GM04504 (cell line): ENCODE measurements at places on chromosomes 5 and 9.

- no peak for DNase-seq
Observed at GRCh38 chr9:122998448-122998847, 35.0 kb upstream of the GPR21 start.

DNA sequence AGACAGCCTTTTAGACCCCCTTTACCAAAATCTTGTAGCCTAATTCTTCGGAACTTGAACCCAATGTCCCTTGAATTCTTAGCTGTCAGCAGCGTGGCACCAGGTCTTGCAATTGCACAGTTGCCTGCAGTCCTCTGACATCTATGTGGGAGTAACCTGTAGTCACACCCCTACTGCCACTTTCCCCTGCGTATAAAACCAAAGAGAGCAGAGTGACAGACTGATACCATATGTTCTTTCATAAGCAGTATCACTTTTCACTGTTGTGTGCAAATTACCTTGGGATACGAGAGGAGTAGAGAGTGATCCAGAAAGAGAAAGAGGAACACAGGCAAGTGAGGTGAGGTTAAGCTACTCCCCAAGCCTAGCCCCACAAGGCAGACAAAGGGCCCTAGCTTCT is 364.3 kb upstream of the ADAMTSL1 start:
- DNase-seq: no peak

DNA sequence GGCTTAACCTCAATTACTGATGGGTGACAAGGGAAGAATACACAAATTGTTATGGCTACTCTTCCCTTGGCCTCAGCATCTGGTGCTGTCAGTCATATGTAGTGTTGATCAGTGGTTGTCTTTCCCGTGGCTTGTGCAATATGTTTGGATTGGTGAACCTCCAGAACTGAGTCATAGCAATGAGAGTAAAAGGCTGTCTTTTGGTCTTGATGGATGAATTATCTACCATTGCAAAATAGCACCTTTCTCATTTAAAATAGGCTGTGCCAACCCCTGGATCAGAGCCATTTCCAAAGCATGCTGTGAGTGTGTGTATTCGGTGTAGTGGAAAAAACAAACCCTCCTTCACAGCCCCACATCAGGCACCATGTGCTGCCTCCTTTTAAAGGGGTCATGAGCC is 14.6 kb upstream of the F2R start:
- DNase-seq: no peak

DNA sequence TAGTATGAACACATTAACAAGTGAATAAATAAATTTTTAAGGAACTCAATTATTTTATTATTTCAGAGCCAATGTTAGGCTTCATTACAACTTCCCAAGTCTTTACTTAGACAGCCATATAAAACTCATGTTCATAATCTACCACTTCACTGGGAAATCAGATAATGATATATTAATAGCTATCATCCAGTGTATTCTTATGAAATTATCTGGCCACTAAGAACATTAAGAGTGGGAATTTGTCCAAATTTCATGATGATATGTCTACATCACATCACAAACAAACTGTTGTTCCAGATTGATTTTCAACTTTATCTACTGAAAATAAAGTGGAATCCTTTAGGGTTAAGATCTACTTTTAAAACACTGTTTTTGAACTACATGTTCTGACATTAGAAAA is 668.6 kb downstream of the EFNA5 start:
- no peak for DNase-seq

DNA sequence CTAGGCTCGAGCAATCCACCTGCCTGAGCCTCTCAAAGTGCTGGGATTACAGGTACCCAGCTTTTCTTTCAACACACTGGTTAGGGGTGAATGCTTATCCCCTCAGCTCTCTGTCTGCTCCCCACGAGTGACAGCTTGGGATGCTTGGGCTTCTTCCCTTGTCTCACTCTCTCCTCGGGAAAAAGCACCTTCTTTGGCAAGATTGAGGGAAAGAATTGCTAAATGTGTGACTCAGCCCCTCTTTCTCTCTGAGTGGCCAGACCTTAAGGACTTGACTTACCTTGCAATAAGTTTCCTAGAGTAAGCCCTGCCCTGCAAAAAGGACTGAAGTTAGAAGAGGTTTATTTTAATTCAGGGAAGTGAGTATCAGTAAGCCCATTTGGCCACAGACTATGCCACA is 68.1 kb upstream of the ERBIN start:
- no peak for DNase-seq

DNA sequence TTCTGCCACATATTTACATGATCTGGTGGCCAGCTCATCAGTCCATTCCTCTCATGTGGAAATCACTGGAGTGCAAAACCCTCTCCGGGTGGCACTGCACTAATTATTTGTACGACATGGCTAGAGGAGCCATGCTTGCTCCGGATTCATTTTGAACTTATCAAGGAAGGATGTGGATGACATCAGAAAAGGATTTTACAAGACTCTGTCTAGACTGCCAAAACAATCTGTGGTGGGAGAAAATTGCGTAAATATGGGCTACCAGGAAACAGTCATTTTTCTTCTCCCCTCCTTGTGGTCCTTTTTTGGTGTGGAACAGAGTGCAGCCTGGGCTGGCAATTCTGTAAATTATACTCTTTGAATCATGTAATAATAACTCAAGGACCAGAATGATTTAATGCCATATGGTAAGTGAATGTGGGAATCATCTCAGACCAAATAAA is 123.4 kb upstream of the IFNE start:
- peak; percentile 76 for DNase-seq

DNA sequence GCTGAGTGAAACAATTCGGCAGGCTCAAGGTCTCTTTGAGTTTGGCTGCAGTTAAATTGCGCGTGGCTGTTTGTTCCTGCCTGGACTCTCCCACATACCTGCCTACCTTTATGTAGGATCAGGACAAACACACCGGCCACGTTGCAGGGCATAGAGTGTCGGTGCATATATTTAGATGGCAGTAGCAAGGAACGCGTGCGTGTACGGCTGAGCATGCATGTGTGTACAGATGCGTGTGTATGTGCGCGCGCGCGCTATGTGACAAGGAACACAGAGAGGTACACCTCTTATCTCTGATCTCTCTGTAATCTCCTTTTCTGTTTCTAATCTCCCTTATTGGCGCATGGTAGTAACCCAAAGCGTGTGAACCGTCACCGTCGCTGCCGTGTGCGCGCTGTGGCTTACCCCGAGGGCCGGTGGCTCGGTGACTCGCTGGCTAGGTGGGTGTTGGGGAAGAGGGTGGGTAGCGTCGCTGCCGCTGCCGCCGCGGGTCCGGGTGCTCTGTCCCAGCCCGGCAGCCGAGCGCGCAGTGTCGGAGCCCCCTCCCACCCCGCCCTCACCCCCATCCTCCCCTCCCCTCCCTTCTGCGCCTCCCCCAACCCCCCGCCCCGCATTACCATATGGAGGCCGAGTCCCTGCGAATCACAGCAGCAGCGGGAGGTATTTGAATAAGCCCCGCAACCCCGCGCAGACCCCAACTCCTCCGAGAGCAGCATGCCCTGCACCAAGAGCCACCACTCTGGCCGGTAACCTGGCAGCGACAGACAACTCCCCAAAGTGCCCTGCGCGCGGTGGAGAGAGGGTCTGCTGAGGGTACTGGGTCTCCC is 204.8 kb downstream of the MEF2C start:
- DNase-seq: no peak

- no peak for DNase-seq
Observed at GRCh38 chr9:27785714-27786100, 212.4 kb upstream of the C9orf72 start.

DNA sequence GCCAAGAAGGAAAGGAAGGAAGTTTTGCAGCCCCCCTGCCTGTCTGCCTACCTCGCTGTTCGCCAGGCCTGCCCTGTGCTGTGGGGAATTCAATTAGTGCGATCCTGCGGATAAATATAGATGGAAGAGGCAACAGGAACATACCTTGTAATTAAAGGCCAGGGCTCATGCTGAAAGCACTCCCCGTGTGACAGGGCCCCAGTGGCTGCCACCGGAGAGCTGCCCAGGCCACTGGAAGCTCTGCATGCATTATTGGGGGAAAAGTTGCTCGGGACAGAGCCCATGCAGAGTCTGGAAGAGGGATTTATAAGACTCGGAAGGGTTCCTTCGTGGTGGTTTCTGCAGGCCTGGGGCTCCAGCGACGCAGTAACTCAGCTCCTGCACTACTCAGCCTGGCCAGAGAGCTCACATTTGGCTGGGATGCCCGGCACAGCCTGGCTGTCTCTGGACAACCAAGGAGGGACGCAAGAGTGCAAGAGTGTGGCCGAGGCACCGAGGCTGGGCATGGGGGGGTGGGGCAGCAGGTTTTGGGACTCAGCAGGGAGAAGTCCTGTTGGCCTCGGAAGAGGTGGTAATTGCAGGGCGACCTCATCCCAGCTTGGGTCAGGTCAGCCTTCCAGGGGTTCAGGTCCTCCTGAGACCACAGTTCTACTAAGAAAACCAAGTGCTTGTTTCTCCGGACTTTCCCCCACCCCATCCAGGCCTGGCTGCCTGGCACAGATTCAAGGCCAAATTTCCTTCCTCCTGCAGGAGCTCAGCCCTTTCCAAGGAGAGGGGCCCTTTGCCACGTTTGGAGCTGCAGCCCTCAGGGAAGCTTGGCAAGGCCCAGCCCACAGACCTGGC is 68.1 kb upstream of the GGTA1 start:
- no peak for DNase-seq

DNA sequence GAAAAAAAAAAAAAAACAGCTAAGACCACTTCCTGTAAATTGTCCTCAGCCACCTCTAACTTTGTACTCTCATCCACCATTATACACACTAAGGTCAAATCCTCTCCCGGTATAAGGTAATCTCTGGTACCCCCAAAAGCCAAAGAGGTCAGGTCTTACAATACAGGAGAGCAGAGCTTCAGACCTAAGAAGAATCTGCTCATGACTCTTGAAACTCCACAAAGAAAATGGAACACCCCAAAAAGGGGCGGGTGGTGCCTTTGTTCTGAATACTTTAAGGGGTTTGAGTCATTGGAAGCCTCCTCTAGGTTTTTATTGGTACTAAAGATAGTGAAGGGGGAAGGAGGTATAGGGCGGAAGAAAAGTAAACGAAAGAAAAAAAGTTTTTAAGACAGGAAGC is 69.8 kb downstream of the COL15A1 start:
- DNase-seq: no peak

- DNase-seq: no peak
Observed at GRCh38 chr9:114696814-114697544, 15.0 kb upstream of the TEX48 start.

- no peak for DNase-seq
Observed at GRCh38 chr9:134678206-134678605, 36.6 kb downstream of the COL5A1 start.

DNA sequence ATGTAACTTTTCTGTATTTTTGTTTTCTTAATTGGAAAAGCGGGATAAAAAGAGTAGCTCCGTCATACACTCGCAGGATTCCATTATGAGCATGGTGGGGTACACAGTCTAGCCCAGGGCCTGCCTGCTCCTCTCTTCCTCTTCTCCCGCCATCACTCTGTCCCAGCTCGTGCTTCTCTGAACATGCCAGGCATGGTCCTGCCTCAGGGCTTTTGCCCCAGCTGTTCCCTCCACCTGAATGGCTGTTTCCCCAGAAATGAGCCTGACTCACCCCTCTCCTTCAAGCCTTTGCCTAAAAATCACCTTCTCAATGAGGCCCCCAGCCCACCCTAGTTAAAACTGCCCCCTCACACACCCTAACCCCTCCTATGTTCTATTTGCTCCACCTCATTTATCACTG is 4.5 kb downstream of the CORO2A start:
- no peak for DNase-seq

DNA sequence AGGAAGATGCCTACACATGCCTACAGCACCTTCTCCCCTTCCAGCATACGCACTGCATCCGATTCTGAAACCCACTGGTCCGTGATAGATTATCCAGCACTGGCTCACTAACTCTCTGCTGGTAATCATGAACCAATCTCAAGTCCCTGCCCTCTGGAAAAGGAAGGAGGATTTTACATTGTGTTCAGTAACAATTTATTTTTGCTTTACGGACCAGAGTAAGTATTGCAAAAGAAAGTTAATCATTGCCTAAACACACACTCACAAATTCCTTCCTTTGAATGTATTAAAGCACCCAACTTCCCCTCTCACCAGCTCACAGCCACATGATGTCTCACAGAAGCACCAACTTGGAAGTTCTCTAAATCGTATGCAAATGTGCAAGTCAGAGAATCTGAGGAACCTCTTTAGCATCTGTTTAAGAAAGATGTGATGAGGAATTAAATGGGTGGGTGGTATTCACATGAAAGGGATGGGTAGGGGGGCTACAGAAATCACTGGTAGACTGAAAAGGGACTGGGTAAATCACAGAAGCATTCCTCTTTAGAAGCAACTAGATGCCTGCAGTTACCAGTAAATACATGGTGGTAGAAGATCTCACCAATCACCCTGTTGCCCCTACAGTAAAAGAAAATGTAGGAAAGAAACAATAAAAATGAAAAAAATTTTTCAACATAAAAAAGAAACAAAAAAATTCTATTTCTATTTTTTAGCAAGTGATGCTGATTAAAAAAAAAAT is 8.4 kb downstream of the GNAQ start:
- no peak for DNase-seq

DNA sequence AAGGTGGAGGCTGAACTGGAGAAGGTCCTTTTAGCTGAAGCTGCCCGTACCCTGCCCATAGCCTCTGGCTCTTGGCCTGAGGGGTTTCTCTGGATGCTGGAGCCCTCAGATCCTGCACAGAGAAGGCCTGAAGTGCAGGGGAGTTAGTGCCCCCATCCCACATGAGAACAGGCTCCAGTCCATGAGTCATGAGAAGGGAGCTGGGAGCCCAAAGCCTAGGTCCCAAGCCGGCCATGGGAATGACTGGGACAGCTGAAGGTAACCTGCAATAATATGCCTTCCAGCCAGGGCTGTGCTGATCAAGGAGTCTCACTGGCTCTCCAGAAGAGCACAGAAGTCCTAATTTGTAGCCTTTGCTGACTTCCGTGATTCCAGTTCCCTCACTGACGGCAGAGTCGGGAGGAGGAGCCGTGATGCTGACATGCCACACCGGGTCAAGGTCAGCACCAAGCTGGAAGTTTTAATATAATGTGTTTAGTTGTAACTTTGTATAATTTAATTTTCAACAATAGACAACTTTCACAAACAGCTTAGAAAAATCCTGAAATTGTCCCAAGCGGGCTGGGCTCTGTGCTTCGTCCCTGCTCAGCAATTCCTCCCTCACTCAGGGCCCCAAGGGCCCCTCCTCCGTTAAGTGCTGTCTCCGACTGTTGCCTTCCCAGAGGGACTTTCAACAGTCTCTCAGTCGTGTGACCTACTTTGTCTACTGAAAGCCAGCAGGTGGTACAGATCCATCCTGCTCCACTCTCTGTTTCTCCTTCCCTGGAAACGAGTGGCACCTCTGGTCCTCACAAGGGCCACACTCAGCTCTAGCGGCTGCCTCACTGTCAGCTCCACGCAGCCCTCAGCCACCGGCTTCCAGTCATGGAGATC is 387.8 kb downstream of the GADD45G start:
- no peak for DNase-seq

DNA sequence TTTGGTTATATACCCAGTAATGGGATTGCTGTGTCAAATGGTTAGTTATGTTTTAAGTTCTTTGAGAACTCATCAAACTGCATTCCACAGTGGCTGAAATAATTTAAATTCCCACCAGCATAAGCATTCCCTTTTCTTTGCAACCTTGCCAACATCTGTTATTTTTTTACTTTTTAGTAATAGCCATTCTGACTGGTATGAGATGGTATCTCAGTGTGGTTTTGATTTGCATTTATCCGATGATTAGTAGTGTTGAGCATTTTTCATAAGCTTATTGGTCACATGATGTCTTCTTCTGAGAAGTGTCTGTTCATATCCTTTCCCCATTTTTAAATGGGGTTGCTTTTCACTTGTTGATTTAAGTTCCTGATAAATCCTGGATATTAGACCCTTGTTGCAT is 435.7 kb upstream of the RIOK2 start:
- DNase-seq: peak; percentile 32
